ENCODE measurements at places on chromosomes 12 and 14.

DNA sequence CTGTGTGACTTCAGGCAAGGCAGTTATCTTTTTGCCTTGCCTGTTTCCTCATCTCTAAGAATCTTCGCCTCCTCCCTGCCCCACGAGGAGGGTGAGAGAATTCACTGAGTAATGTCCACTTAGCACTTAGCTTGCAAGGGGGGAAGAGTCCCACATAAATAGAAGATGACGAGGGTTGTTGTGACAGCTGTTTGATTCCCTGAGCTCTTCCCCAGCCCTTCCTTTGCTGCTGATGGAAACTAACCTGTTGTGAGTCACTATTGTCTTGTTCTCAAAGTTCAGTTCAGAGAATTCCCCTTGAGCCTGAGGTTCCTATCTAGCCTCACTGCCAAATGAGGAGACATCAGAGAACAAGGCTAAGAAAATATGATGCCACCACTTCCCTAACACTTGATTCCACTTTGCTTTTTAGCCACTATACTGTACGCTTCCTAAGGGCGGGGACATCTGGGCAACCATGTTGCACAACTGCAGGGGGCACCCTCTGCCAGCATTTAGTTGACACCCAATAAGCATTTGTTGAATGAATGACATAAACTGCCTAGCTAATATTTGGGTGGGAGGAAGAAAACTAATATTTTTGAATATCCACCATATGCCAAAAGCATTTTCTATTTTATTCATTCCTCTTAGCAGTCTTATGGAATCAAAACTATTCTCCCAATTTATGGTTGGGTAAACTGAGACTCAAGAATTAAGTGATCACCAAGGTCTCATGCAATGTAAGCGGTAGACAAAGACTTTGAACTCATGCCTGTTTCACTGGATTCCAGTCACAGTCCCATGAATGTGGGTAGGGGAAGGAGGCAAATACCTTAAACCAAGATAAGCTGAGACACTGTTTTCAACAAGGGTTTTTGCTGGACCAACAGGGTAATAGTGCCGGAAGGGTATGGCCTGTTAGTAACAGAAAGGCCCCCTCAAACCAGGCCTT is 77.6 kb downstream of the ZFP36L1 start:
- DNase-seq: no peak

DNA sequence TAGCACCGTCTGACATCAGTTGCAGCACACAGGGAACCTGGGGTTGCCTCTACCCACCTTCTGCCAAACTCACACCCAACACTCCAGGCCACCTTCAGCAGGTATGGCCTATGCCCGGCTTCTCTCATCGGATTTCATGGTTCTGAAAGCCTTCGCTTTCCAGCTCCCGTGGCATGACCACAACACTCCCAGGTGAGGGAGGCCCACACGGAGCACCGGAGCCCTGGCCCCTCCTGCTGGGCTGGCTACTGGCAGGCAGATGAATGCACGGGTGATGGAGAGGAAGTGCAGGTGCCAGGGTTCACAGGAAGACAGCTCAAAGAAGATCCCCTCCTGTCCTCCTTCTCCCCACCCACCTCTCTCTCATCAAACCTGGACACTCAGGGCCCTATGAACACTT is 37.2 kb downstream of the CACNA2D4 start:
- no peak for DNase-seq

- no peak for DNase-seq
Observed at GRCh38 chr12:79374545-79374944, 316.2 kb downstream of the PAWR start.

DNA sequence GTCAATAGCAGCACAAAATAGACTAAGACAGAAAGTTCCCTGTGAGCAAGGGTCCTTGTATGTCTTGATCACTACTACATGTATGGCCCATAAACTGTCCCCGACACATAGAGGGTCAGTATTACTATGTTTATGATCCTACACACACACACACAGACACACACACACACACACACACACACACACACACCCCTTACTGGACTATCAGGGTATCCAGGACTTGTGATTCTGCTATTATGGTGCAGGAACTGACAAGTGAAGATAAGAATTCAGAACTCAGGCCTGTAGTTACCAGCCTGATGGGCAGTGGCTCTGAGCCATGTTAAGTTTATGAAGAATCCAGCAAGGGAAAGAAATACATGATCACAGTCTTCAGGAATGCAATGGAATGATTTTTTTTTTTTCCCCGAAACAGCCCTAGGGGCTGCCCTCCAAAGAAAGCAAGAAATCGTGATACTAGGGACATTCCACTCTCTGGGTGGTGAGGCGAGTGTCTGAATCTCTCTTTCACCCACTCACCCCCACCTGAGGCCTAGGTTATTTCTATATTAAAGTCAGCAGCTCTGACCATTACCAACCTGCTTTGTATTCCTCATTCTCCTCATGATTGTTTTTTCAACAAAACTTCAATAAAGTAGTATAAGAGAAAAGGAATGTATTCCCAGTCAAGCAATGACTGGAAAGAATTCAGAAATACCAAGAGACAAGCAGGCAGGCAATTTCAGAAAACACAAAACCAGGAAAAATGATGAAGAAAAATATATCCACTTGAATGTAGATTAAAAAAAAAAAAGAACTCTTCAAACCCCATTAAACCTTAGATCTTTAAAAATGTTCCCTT is 105.8 kb downstream of the AVPR1A start:
- no peak for DNase-seq

DNA sequence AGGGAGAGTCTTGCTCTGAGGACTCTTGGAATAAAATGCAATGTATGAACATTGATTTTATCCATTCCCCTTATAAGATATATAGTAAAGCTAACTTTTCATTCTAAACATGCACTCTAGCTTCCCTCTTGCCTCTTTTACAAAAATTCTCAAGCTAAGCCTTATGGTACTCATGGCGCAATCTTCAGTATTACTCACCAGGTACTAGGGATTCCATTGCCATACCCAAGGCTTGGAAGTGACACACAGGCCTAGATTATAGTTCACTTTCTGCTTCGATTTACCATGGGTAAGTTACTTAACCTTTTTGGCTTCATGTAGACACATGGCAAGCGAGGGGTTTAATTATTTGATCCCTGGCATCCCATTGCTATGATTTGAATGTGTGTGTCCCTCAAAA is 331.5 kb downstream of the LRIG3 start:
- DNase-seq: no peak

DNA sequence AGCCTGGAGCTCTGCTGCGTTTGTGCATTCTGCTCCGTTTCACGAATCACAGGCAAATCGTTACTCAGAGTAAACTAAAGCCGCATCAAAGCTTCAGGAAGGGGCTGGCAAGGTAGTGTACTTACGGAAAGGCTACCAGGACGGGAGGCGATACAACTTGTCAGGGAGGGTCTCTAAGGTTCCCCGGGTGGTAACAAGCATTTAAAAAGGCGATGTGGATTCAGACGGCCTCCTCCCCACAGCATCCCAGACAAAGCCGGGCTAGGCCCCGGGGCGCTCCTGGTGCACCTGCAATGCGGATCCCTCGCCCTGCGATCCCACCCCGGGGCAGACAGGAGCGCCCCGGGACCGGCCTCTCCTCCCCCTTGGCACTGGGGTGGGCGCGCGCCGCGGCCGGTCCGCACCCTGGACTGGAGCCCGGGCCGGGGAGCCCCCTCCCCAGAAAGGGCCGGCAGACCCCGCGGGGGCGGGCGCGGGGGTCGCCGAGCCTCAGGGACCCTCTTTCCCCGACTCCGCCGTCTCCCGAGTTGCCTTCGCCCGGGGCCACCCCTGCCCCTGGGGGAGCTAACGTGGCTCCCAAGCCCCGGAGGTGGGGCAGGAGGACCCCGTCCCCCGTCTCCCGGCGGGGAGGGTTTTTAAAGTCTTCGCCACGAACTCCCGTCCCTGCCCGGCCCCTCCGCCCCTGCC is 718 bp downstream of the CCDC92 start:
- DNase-seq: peak; percentile 29

DNA sequence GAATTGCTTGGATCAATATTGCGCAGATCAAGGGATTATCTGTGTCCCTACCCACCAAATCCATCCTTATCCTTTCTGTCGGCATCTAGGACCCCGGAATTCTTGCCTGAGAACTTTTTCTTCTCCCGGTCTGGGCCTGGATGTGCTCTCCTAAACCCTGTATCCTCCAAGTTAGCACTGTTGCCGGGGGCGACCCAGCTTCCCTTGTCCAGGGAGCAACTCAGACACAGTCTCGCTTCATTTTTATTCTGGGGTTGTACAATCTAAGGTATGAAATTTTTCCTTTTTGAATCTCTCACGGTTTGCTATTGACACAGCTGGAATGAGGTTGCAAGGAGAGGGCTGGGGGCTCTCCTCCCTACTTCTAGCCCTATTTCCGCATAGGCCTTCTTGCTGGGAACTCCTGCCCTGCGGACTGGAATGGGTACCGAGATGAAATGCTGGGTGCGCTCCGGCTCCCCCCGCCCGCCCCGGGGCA is 403 bp upstream of the PNP start:
- DNase-seq: no peak

GRCh38 chr12:113933201-113933786 is 32.8 kb downstream of the RBM19 start:
- no peak for DNase-seq

- DNase-seq: no peak
Observed at GRCh38 chr12:9050521-9051157, 61.3 kb downstream of the KLRG1 start.

DNA sequence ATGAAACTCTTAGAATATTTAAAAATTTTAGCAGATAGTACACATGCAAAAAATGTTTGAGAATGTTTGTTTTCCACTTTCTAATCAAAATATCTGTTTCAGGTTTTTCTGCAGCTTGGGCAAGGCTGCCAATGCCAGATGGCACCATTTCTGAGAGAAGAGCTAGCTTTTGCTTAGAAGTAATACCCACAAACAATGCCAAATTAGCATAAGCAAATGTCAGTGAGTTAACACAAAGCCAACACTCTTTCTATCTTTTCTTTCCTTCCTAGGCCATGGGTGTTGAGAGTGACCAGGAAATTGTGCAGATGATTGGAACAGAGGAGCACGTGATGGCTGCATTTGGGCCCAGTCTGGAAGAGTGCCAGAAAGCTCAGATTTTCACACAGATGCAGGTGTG is 35.2 kb downstream of the POLR3B start:
- DNase-seq: no peak

DNA sequence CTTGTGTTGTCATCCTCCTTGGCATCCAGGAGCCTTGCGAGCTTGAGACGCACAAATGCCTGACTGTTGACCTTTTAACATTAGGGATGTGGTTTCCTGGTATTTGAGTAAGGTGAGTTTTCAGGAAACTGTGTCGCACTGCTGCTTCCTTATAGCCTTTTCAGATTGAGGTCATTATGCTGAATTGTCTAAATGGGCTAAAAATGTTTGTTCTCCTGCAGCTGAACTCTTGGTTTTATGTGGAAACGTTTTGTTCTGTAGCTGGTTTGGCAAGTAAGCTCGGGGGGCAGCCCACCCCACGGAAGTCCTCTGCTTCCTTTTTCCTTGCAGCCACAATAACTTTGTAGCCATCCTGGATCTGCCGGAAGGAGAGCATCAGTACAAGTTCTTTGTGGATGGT is 5.7 kb downstream of the PRKAB1 start:
- no peak for DNase-seq

DNA sequence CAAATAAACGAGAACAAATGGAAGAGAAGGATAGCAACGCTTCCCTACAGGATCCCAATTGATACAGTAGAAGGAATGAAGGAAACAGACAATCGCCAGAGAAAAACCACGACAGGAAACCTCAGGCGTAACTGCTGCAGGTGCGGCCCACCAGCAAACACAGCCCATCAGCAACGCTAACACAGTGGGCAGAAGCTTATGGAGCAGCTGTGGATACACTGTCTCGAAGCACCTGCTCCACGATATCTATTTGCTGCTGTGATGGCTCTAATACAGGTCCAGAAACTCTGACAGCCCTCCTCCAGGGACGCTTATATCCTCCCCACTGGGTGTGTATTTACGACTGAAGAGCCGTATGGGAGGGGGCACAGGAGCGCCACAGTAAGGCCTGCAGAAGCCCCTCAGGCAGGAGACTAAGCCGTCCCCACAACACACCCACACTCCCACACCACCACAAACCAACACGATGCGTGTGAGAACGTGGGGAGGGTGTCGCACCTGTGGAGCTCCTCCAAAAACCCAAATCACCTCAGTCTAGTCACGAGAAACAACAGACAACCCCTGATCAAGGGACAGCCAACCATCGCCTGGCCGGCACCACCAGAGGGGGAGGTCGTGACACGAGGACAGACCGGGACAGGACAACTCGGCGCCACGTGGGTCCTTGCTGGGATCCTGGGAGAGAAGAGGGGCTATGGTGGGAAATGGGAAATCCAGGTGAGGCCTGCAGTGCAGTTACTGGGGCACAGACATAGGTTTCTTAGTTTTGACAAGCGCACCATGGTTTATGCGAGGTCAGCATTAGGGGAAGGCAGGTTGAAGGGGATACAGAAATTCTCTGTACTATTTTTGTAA is 24.0 kb downstream of the POLE start:
- DNase-seq: no peak

GRCh38 chr12:95102916-95103671 is 29.7 kb upstream of the NR2C1 start:
- DNase-seq: no peak

- DNase-seq: no peak
Observed at GRCh38 chr14:45651890-45652289, 398.9 kb upstream of the MIS18BP1 start.

DNA sequence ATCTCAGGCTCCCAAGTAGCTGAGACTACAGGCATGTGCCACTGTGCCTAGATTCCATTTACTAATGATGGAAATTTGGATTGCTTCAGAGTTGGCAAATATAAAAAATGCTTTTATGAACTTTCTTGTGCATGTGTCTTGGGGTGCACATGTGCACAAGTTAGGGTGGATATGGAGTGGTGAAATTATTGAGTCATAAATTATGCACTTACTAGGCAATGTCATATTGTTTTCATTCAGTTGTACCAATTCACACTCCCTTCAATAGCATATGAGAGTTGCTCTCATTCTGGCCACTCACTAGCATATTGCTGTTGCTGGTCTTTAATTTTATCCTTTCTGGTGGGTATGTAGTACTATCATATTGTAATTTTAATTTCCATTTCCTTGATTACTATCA is 45.7 kb upstream of the KRAS start:
- DNase-seq: no peak

DNA sequence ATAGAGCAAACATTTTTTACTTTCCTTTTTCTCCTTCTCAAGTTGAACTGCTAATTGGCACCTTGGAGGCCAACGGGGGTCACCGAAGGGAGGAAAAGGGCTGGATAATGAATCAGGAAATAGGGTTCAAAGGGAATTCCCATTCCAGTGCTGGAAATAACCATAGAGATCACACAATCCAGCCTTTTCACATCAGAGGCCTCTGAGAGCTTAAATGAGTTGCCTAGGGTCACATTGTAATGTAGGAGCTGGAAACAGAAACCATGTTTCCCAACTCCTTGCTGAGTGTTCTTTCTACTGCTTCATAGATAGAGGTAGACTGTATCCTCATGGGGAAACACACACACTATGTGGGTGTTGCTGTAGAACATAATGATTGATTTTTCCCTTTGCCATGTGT is 60.6 kb upstream of the DDHD1 start:
- DNase-seq: no peak

DNA sequence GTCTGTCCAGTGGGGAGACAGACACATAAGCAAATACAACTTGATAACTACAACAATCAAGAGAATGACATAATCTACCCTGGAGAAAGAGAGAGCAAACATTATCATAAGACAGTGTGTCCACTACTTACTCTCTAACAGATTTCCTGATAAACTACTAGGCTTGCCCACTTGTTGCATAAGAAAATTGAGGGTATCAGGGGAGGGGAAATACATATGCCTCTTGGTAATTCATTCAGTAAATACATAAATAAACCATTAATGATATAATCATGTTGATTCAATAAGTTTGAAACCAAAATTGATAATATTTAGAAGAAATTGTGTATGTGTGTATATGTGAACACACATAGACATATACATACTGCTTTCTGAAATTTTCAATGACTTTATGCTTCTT is 76.6 kb downstream of the ERGIC2 start:
- no peak for DNase-seq

Data from T-helper 1 cell (primary cell).